NCI-H146 (cell line): ENCODE measurements at places on chromosomes 6 and 20.

DNA sequence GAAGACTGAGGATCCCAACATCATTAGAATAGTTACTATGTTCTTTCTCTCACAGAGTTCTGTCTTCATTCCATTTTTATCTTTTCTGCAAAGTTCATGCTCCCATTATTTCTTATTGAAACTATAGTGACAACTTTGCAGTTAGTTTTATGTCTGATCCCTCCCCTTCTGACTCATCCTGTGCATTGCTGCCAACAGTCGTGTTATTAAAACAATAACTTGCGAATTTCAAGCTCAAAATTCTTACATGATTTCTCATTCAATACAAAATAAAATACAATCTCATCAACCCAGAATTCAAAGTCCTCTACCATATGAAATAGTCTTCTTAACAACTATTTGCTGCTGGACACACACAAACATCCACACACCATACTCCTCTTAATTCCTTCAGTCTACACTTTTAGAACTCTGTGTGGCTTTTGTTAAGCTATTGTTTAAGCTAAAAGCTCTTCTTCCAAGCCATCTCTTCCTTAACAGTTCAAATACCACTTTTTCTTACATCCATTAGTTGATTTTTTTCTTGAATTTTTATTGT is 261.4 kb upstream of the IRAK1BP1 start:
- DNase-seq: no peak

DNA sequence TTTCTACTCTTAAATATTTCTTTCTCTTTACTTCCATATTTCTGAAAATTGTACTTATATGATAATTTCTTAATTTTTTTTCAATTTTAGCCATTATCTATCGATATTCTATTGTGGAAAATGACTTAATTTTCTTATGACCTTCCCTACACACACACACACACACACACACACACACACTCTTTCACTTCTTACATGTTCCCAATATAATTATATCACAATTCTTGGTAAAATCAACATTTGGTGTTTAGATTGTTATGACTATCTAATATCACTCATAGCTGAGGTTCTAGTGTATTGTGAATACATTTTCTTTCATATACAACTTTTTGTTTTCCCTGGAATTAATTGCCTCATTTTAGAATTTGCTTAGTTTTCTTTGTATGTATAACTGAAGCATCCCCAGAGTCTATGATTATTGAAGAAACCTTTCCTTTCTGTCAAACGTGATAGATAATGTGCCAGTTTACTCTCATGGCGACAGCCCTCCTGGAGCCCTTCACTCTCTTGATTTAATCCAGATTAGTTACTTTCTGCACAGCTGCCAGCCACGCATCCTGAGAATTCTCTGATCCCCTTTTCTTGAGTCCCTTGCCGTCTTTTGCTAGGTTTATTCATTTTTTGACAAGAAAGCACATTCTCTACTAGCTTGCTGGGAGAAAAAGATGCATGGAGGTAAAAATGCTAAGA is 63.4 kb downstream of the RNF182 start:
- DNase-seq: no peak

- no peak for DNase-seq
Measured at GRCh38 chr6:105839266-105839665, 246.9 kb upstream of the PRDM1 start.

DNA sequence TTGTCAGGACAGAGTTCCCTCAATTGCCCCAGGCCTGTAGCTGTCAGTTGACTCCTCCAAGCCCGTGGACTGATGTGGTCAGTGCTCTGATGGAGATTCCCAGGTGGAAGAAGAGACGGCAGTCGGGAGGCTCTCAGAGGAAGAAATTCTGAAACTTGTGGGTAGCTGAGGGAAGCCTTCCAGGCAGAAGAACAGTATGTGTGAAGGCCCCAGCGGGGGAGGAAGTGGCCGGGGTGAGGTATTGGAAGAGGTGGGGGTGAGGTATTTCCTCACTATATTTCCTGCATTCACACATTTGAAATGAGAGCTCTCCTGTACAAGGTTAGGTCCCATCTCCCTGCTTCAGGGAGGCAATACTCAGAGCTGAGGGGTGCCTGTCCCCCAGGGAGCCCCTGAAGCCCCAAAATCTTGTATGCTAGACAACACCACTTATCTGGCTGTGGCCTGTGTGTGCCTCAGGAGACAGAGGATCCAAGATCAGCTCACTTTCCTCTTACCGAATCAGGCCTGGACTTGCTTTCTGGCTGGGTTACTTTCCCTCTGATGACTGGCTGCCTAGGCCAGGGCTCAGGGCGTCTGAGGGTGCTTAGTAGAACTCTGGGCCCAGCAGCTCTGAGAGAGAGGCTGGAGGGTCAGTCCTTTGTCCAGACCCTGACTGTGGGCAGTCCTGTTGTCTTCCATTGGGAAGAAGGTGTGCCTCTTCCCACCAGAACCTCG is 49.3 kb upstream of the MYL9 start:
- DNase-seq: no peak

- DNase-seq: no peak
Measured at GRCh38 chr6:116200619-116201249, 53.1 kb downstream of the TSPYL4 start.

GRCh38 chr6:73558624-73559398 is 38.0 kb upstream of the EEF1A1 start:
- no peak for DNase-seq

GRCh38 chr20:61422636-61423425 is 170.8 kb downstream of the CDH4 start:
- no peak for DNase-seq

DNA sequence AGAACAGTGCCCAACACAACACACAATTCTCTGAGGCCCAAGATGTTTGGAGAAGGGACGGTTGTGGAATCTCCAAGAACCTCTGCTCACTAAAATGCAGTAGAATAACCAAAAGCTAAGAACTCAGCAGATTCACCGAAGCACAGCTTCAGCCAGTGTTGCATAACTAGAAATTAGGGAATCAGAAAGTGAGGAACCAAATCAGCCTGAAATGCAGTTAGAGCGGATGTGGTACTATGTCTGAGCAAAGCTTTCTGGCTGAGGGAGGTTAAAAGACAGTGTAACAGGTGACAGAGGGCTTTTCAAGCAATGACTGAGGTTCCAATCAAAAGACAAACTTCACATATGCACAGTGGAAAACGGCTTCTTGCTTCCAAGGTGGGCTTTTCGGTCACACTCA is 197.9 kb upstream of the KCNK16 start:
- no peak for DNase-seq

GRCh38 chr20:44532259-44532980 is 10.6 kb upstream of the SERINC3 start:
- DNase-seq: no peak

- DNase-seq: no peak
Measured at GRCh38 chr6:137471497-137471896, 22.7 kb downstream of the OLIG3 start.

DNA sequence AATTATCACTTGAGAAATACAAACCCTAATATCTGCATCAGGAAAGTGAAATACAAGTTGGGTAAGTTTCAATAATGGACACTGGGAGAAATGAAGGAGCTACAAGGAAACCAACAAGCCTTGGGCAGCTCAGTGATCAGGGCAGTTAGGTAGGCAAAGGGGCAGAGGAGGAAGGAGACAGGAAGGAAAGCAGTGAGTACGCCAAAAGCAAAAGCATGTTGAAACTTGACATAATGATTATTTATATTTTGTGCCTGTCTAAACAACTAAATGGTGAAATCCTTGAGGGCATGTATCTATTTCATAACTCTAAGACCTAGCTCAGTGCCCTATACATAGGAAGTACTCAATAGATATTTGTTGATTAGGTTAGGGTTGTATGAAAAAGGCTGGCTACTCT is 23.3 kb downstream of the PXT1 start:
- no peak for DNase-seq

- DNase-seq: no peak
Measured at GRCh38 chr6:134553936-134554335, 236.0 kb upstream of the SGK1 start.
